ENCODE measurements at places on chromosomes 11 and 22. TPM values are rescaled to one million over a fixed set of nuclear protein-coding genes. Genes with fewer than 3 reads are reported as not detected.

- no peak overlapping the region for H3K4me3 ChIP-seq
- peak; percentile 31 for DNase-seq
- H3K27ac ChIP-seq, result no peak overlapping the region
- no peaks in the 10 kb centered on the region for H3K4me1 ChIP-seq
- H3K27me3 ChIP-seq, result peaks cover 21% of the 10 kb centered on the region
Observed at GRCh38 chr11:126607374-126607773, 251.9 kb downstream of the ST3GAL4 start.

GRCh38 chr22:39122772-39123470 lies 25.9 kb downstream of the APOBEC3H start:
- no peak overlapping the region for H3K27ac ChIP-seq
- DNase-seq, result no peak
- H3K4me3 ChIP-seq, result no peak overlapping the region
- H3K36me3 ChIP-seq, result no peaks in the 10 kb centered on the region
- H3K4me1 ChIP-seq, result peaks cover 24% of the 10 kb centered on the region

GRCh38 chr11:64400102-64400501 lies 41.1 kb downstream of the RPS6KA4 start:
- no peak overlapping the region for H3K27ac ChIP-seq
- H3K36me3 ChIP-seq, result no peaks in the 10 kb centered on the region
- no peak for DNase-seq
- no peak overlapping the region for H3K4me3 ChIP-seq

- no peak overlapping the region for H3K4me3 ChIP-seq
- H3K27ac ChIP-seq, result no peak overlapping the region
- H3K27me3 ChIP-seq, result no peaks in the 10 kb centered on the region
- DNase-seq, result no peak
- H3K4me1 ChIP-seq, result no peaks in the 10 kb centered on the region
- H3K36me3 ChIP-seq, result no peaks in the 10 kb centered on the region
Observed at GRCh38 chr11:79744941-79745340, 304.1 kb upstream of the TENM4 start.

- no peak overlapping the region for H3K4me3 ChIP-seq
- H3K27me3 ChIP-seq, result no peaks in the 10 kb centered on the region
- no peaks in the 10 kb centered on the region for H3K36me3 ChIP-seq
- H3K27ac ChIP-seq, result no peak overlapping the region
Observed at GRCh38 chr11:17410606-17411379, 22.3 kb upstream of the KCNJ11 start.

DNA sequence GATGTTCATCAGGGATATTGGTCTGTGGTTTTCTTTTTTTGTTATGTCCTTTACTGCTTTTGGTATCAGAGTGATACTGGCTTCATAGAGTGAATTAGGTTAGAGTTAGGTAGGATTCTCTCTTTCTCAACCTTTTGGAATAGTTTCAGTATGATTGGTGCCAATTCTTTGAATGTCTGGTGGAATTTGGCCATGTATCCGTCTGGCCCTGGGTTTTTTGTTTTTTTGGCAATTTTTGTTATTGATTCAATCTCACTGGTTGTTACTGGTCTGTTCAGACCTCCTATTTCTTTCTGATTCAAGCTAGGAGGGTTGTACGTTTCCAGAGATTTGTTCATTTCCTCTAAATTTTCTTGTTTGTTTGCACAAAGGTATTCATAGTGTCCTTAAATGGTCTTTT lies 54.4 kb downstream of the ATXN10 start:
- H3K4me1 ChIP-seq, result peaks cover 39% of the 10 kb centered on the region
- no peak for DNase-seq
- no peaks in the 10 kb centered on the region for H3K36me3 ChIP-seq

DNA sequence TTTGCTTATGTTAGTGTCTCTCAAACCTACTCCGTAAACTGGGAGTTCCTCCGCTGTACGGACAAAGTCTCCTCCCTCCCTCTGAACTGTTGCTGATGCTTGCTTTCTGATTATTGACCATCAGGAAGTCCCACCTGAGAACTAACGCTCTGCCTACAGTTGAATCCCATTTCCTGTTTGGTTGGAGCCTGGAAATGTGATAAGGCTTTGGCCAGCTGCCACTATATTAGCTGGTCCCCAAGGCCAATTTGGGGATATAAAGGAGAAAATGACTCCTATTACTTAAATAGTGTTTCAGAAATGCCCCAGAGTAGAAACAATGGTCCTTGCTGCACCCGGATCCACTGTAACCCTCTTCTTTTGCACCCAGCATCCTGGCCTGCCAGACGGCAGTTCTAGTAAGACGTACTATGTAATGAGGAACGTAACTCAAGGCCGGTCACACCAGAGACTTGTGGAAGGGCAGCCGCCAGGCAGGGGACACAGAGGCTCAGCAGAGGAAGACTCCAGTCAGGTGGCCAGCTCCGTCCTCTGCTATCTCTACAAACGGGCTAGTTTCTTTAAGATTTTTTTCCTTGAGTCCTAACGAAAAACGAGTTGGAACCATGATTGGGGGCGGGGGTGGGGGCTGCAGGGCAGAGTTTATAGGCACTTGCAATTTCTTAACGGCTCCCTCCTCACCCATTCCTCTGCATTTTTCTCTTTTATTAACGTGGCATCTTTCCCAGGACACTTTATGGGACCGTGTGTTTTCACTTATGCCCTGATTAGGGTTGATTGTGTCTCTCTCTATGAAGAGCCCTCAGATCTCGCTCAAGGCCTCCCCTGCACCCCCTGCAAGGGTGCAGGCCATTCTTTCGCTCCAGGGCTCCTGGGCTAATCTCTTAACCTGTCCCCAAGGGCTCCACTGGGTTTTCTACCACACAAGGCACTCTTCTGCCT lies 72.8 kb upstream of the CDON start:
- H3K4me3 ChIP-seq, result no peak overlapping the region
- peaks cover 5% of the 10 kb centered on the region for H3K27me3 ChIP-seq
- peak; percentile 53 for DNase-seq
- H3K27ac ChIP-seq, result no peak overlapping the region
- no peaks in the 10 kb centered on the region for H3K36me3 ChIP-seq

- H3K27me3 ChIP-seq, result no peaks in the 10 kb centered on the region
- peaks cover 30% of the 10 kb centered on the region for H3K4me1 ChIP-seq
- no peaks in the 10 kb centered on the region for H3K36me3 ChIP-seq
- H3K4me3 ChIP-seq, result peak overlapping the region; percentile 98
- DNase-seq, result no peak
Observed at GRCh38 chr11:82901922-82902485, 468 bp downstream of the DDIAS start.

DNA sequence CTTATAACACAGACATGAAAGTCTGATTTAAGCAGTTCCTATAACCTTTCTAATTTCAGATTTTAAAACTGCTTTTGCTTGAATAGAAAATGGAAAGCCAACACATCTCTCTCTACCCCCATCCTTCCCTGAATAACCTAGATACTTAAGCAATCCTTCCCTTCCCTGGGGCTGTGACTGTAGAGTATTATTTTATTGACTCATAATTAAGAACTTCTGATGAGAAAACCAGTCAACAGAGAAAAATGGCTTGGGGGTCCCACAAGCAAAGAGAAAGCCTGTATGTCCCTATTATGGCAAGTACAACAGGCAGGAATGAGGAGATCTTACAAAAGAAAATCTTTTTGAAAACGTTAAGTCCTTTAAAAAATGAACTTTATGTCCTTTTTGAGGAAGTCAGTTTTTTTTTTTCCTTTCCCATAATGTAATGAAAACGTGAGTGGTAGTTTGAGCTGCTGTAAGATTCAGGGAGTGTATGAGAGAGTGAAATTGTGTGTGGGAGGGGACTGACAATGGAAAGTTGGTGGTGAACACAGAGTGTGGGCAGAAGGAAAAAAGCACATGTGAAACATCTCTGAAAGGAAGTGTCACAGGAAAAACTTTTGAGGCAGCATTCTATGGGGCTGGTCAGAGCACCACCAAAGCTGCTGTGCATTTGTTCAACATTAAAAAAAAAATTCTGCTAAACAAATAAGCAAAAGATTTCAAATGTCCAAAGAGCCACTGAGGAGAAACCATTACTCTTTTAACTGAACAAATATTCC lies 154.6 kb downstream of the MAML2 start:
- peak overlapping the region; percentile 70 for H3K4me3 ChIP-seq

- no peaks in the 10 kb centered on the region for H3K36me3 ChIP-seq
- H3K4me1 ChIP-seq, result peaks cover 11% of the 10 kb centered on the region
- peaks cover 26% of the 10 kb centered on the region for H3K27me3 ChIP-seq
- H3K27ac ChIP-seq, result no peak overlapping the region
Observed at GRCh38 chr11:58926695-58927094, 12.6 kb upstream of the GLYATL1 start.

GRCh38 chr11:416051-416756 lies 1.4 kb upstream of the SIGIRR start:
- peak overlapping the region; percentile 89 for H3K4me3 ChIP-seq
- DNase-seq, result peak; percentile 60
- peak overlapping the region; percentile 75 for H3K27ac ChIP-seq
- peaks cover 25% of the 10 kb centered on the region for H3K4me1 ChIP-seq
- no peaks in the 10 kb centered on the region for H3K27me3 ChIP-seq

GRCh38 chr22:41022470-41023298 lies 69.7 kb upstream of the EP300 start:
- no peaks in the 10 kb centered on the region for H3K36me3 ChIP-seq
- H3K4me3 ChIP-seq, result peak overlapping the region; percentile 62
- H3K4me1 ChIP-seq, result peaks cover 3% of the 10 kb centered on the region
- DNase-seq, result peak; percentile 64

- no peak for DNase-seq
- H3K4me3 ChIP-seq, result no peak overlapping the region
- no peak overlapping the region for H3K27ac ChIP-seq
- no peaks in the 10 kb centered on the region for H3K4me1 ChIP-seq
- no peaks in the 10 kb centered on the region for H3K27me3 ChIP-seq
Observed at GRCh38 chr11:30423886-30424285, 101.0 kb downstream of the ARL14EP start.

- H3K4me1 ChIP-seq, result peaks cover 33% of the 10 kb centered on the region
- no peak overlapping the region for H3K27ac ChIP-seq
- DNase-seq, result no peak
- peaks cover 7% of the 10 kb centered on the region for H3K27me3 ChIP-seq
- no peak overlapping the region for H3K4me3 ChIP-seq
Observed at GRCh38 chr11:86595451-86595850, 77.0 kb downstream of the ME3 start.

DNA sequence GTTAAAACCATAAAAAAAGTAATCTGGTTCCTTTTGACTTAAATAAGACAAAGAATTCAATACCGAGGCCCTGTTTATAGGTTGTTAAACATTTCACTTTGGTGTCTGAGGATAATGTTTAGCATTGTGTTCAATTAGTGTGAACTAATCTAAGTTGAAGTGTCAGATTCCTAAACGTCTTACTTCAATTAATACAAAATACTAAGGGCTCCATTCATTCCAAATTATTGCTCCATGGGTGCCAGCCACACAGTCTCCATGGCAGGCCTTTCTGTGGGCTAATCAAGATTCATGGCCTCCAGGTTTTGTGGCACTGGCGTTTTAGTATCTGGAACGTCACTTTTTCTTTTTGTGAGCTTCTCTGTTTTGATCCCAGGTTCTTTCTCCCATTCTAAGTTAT lies 89.4 kb downstream of the TMEM135 start:
- H3K4me3 ChIP-seq, result no peak overlapping the region
- H3K4me1 ChIP-seq, result no peaks in the 10 kb centered on the region
- H3K27ac ChIP-seq, result no peak overlapping the region

GRCh38 chr11:128716661-128717210 lies 22.9 kb downstream of the FLI1 start:
- H3K4me3 ChIP-seq, result peak overlapping the region; percentile 94
- peak overlapping the region; percentile 99 for H3K27ac ChIP-seq
- peaks cover 8% of the 10 kb centered on the region for H3K36me3 ChIP-seq
- no peak for DNase-seq

DNA sequence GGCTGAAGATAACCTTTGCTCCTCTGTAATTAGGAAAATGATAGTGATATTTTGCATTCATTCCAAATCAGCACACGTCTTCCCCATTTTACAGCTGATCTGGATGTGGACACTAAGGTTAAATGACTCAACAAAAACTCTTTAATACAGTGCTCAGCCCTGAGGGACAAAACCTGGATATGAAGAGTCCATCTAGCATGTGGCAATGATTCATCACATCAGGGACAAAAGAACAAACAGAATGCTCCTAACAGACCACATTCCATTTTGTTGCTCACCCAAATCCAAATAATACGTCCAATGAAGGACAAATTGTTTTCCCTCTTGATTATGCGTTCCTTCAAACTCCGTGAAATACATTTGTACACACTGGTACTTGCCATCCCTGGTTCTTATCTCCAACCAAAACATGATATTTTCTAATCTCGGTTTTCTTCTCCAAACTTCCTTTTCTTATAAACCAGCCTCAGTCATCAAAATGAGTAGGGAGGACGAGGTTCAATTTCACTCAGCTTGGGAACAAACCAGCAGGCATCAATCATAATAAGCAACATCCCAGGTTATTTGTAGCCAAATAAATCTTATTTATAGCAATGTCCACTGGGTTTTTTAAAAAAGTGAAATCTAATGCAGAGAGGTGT lies 53.7 kb upstream of the MTMR2 start:
- peaks cover 5% of the 10 kb centered on the region for H3K36me3 ChIP-seq
- no peaks in the 10 kb centered on the region for H3K27me3 ChIP-seq
- no peak overlapping the region for H3K4me3 ChIP-seq
- DNase-seq, result no peak
- no peak overlapping the region for H3K27ac ChIP-seq
- no peaks in the 10 kb centered on the region for H3K4me1 ChIP-seq

GRCh38 chr11:125389339-125390166 lies 106.5 kb downstream of the FEZ1 start:
- H3K27me3 ChIP-seq, result peaks cover 33% of the 10 kb centered on the region
- DNase-seq, result no peak
- H3K27ac ChIP-seq, result no peak overlapping the region

DNA sequence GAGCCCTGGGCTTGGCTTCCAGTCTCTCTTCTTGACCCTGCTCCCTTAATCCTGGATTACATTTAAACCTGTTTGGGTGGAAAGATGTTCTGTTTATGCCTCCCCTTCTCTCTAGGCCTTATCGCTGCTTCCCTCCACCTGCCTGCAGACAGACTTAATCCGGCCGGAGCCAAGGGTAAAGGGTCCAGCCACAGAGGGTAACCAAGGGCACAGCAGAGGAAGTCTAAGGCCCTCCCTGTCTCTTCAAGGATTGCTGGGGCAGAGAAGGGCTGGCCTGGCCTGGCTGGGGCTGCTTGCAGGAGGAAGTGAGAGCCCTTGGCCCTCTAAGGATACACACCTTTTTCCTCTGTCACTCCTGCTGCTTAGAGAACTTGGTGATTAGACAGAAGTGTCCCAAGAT lies 2.1 kb downstream of the GAL3ST3 start:
- H3K36me3 ChIP-seq, result no peaks in the 10 kb centered on the region
- H3K4me1 ChIP-seq, result peaks cover 19% of the 10 kb centered on the region
- no peak overlapping the region for H3K4me3 ChIP-seq
- H3K27me3 ChIP-seq, result no peaks in the 10 kb centered on the region
- no peak for DNase-seq

PITPNB gene
- 105 TPM for total RNA-seq

CSF2RB gene
- 5.0 TPM for total RNA-seq

PGA4 gene
- total RNA-seq, result not detected

PATE2 gene
- total RNA-seq, result 0.42 TPM

OR52N4 gene
- total RNA-seq, result 0.45 TPM

Data from natural killer cell treated with Interleukin-12 subunit alpha and Interleukin-12 subunit beta and Interleukin-15 and Interleukin-18, amount 100 ng/mL, for 72 hours (primary cell).